Activated CD4-positive, CD25-positive, alpha-beta regulatory T cell treated with anti-CD3 and anti-CD28 coated beads, Interleukin-2, amount 50 U/mL, for 72 hours (primary cell): ENCODE measurements at places on chromosomes 3 and 15.

GRCh38 chr3:41350441-41350840, 151.1 kb downstream of the CTNNB1 start:
- no peak for DNase-seq

DNA sequence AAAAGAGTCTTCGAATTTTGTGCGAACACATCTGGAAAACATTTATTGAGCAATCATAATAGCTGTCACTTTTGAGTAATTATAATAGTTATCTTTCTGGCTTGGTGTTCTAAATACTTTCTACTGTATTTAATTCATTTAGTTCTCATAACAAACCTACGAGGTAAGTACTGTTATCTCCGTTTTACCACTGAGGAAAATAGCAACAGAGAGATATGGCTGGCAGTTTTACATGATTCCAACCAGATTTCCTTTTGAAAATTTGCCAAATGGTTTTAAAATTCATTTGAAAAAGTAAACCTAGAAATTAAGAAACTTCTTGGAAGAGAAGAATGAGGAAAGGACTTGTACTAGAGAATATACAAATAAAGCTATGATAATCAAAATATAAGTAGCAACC, 37.3 kb upstream of the MGA start:
- no peak for DNase-seq

GRCh38 chr3:131596884-131597283, 94.1 kb upstream of the MRPL3 start:
- DNase-seq: no peak

- no peak for DNase-seq
These were observed 1000.4 kb upstream of the GBE1 start for GRCh38 chr3:82761858-82762257.

- no peak for DNase-seq
These were observed 15.3 kb downstream of the PIK3CA start for GRCh38 chr3:179163503-179163902.

DNA sequence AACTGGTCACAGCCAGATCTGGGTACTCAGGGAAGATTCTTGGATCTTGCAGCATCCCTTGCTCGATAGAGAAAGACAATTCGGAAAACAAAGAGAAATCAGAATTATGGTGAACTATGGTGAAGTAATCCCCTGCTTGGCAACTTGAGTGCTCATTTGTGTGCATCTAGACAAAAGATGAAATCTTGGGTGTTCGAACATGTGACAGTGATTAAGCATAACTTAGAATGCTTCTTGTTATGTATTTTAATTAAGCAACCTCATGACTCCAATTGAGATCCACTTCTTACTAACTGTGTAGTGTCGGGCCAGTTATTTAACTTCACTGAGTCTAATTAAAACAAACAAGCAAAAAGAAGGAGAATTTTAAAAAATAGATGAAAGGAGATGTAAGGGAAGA, 56.5 kb downstream of the ZNF385D start:
- no peak for DNase-seq
